GM06990 (cell line): ENCODE measurements at places on chromosomes 1 and 21.

DNA sequence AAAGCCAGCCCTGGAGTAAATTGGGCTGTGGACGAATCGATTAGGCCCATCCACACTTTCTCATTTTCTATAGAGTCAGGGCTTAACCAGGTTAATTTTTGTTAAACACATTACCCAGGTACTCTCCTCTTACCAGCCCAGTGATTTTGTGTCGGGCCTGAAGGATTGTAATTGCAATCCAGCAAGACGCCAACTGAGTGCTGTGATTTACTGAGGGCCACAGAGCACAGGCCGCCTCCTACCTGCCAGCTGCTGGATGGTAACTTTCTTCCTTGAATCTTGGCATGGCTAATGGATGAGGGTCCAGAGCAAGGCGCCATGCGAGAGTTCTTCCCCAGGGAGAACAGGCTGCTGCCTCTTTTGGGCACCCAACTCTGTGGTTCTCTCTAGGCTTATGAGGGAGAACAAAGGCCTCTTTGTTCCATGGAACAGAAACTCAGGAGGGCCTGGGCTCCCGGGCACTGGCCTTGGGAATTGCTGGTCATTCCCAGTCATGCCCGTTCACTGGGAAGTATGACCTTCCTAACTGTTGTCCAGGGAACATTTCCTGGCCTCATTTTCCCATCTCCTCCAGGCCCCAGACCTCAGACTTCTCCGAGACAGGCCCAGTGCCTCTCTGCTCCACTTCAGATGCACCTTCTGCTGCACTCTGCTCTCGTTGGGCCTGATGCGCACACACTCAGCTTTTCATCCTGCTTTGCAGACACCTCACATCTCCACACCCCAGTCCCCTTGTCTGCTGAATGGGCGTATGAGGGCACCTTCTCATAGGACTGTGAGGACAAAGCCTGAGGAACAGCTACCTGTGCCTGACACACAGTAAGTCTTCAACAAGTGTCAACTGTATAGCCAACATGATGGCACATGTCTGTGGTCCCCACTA is 57.3 kb downstream of the SYF2 start:
- no peak for DNase-seq

DNA sequence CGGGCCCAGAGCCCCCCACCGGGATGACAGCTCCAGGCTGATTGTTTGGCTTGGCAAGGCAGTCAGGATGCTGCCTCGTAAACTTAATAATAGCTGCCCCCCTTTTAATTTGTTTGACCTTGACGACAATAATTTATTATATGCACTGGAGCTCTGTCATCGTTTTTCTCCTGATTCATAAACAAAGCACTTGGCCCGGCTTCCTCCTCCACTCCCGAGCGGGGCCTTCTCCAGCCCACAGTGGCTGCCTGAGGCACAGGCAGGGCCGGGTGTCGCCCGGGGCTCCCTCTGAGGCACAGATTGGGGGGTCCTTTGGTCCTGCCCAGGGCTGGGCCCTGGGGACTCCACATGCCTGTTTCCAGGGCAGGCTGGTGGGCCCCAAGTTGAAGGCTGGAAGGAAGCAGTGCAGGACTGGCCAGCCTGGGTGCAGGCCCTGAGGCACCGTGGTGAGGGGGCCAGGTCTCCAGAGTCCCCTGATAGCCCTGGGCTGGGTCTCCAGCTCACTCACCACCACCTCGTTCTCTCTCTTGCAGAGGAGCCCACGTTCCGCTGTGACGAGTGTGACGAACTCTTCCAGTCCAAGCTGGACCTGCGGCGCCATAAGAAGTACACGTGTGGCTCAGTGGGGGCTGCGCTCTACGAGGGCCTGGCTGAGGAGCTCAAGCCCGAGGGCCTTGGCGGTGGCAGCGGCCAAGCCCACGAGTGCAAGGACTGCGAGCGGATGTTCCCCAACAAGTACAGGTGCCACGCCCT is 52.0 kb upstream of the ARHGEF16 start:
- DNase-seq, result no peak

- DNase-seq, result no peak
Observed at GRCh38 chr1:45321444-45321843, 5.3 kb upstream of the HPDL start.

GRCh38 chr1:108190001-108190634 is 10.0 kb downstream of the SLC25A24 start:
- no peak for DNase-seq

DNA sequence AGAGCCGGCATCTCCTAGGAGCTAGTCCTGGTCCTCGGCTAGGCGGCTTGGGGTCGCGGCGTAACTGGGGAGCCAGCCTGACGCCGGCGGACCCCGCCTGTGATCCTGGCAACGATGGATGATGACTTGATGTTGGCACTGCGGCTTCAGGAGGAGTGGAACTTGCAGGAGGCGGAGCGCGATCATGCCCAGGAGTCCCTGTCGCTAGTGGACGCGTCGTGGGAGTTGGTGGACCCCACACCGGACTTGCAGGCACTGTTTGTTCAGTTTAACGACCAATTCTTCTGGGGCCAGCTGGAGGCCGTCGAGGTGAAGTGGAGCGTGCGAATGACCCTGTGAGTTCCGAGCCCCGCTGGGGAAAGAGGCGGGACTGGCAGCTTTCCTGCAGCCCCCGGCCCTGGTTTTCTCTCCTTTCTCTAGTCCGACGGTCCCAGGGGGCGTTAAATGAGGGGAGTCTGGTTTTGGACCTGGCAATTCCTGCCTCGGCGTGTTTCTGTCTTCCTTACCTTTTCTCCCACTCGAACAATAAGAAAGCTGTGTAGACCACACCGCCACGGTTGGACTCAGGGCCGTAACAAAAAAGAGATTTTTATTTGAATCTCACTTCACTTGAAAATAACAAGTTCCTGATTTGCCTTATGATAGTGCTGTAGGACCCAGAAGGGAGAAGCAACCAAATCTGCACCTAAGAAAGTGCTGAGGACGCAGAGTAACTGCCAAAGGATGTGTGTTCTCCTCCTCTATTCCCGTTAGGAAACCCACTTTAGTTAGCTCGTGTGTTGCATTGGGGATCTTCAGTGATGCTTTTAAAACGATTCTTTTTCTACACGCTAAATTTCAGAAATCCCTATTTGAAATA is at the start of gene SPRTN:
Gene SPRTN (plus strand): TSS at position 24 of the 859 bp plus-strand sequence. CDS start 91 bp downstream, at position 115.
- no peak for DNase-seq

DNA sequence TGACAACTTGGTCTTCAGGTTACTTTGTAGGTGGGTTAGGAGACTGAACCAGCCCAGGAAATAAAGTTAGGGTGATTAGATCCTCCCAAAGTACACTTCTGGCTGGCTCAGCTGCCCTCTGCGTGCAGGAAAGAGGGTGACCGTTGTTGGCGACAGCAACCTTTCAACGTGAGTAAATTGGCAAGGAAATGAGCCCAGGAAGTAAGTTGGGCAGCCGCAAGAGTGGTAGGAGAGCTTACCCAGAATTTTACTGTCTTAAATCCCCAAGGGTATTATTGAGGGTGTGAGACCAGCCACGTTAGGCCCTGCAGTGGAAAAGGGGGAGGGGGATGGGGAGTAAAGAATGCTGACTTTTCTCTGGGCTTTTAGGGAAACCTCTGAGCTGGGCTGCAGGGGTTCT is 1.6 kb downstream of the TENT5C start:
- no peak for DNase-seq

- DNase-seq, result no peak
Observed at GRCh38 chr21:27300770-27301169, 333.9 kb upstream of the ADAMTS5 start.

DNA sequence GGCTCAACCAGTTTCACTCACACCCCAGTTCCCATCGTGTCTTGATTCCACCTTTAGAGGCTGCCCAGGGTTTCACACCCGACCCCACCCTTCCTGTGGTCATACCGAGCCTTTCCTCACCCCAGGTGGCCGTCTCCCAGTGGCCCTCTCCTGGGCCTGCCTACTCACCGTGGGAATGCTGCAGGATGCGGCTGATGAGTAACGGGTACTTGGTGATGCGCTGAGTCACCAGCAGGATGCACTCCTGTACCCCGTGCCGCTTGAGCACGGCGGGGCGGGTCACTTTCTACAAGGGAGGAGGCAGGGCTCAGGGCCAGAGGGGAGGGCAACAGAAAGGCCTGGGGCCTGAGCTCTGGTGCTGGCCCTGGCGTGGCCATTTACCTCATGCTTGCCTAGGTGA is 16.4 kb downstream of the ARHGEF2 start:
- no peak for DNase-seq

DNA sequence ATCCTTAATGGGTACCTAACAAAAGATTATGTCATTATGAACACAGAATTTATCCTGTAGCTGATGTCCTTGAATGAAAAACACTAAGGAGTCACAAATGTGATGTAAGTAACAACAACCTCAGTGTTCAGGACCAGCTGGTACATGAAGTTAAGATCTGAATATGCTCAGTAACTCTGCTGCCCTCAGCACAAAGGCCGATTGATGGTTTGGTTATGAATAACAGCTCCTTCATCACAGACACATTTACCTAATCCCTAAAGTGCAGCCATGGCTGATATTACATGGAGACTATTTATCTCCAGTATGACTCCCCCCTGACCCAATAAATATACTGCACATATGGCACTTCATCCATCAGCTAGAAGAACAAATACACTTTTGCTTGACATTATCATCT is 75.2 kb downstream of the PLPPR5 start:
- DNase-seq, result no peak

DNA sequence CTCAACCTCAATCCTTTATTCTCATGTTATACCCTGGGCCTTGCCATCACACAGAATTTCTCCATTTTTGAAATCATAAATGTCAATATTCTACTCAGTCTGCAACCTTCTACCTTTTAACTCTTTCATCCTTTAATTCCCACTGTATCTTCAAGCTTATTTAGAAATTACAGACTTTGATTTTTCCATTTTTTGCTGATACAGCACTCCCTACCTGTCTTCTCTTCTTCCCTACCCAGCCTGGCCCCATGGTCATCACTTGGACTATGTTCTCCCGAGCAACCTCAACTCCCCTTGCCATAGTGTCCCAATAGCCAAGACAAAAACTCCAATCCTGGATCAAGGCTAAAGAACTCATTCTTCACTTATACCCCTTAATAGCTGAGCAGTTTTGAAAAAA is 14.6 kb downstream of the WARS2 start:
- no peak for DNase-seq

GRCh38 chr1:223136086-223136485 is 7.0 kb downstream of the TLR5 start:
- no peak for DNase-seq

GRCh38 chr21:45326891-45327440 is 39.3 kb upstream of the POFUT2 start:
- no peak for DNase-seq

GRCh38 chr1:59316497-59317128 is 19.7 kb downstream of the FGGY start:
- DNase-seq, result no peak

DNA sequence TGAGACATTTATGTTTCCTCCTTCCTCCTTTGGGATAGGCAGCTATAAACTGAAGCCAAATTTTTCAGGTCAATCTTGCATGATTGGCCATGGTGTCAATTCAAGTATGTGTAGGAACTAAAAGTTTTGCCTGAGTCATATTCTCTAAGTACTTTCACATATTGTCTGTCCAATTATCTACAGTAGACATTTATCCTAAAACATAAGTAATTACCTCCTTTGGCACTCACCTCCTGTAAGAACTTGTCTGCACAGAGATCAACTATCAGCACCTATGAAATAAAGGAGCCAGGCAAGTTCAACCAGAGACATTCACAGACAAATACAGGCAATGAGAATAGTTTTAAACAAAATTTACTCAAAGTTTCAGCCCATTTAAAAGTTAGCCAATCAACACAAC is 14.2 kb upstream of the BCAS2 start:
- DNase-seq, result no peak

GRCh38 chr1:10941891-10942541 is 70.4 kb upstream of the TARDBP start:
- peak; percentile 39 for DNase-seq

DNA sequence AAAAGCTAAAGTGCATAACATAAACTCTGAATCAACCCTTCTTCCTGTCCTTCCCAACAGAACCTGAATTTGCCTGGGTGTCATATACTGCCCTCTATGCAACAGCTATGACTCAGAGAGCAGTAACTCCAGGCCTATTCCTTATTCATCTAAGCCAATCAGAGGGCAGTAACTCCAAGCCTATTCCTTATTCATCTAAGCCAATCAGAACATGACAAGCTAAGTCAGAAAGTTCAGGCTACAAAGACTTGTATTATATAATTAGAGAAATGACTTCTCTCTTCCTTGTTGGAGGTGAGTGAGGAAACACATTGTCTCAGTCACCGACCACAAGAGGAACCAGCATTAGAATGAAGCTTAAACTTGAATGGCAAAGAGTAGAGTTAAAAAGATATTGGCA is 26.2 kb upstream of the TADA1 start:
- no peak for DNase-seq

GRCh38 chr1:232594768-232595698 is 34.9 kb downstream of the SIPA1L2 start:
- DNase-seq, result no peak

DNA sequence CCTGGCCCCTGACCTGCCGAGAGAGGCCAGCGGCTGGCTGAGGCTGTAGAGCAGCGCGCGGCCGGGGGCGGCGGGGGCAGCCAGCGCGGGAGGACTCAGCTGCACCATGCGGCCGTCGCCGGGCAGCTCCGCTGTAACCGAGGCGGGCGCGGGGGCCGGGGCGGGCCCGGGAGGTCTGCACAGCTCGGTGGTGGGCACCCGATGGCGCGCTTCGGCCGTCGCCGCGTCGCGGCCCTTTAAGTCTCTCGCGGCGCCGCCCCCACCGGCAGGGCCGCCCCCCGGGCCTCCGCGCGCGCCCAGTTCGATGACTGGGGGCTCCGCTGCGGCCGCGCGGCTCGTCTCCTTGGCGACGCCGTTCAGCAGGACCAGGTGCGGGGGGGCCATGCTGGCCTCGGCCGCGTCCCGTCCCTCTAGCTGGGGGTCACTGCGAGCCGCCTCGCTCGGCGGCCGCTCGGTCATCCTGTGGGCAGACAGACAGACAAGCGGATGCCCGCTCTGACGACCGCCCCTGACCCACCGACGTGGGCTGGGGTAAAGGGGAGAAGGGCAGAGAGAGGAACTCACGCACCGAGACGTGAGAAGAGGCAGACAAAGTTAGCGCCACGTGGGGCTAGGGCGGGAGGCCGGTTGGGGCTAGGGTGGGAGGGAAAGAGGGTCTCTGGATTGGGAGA is 6.5 kb downstream of the TAL1 start:
- no peak for DNase-seq

GRCh38 chr21:45639206-45640000 is 4.1 kb upstream of the PCBP3 start:
- DNase-seq, result no peak

GRCh38 chr1:17078991-17079868 is 25.4 kb upstream of the SDHB start:
- DNase-seq, result no peak

GRCh38 chr1:172916116-172916515 is 134.6 kb downstream of the TNFSF18 start:
- DNase-seq, result no peak
